ENCODE measurements at places on chromosomes 7 and 10. TPM values are rescaled to one million over a fixed set of nuclear protein-coding genes. Genes with fewer than 3 reads are reported as not detected.

Gene NPTX2
- 0.06 TPM for total RNA-seq

Gene PIK3CG
- total RNA-seq: not detected

Gene GNGT1
- total RNA-seq: not detected

Gene NEUROG3
- not detected for total RNA-seq

Gene FAM25C
- total RNA-seq: not detected

Data from A549 treated with CORT108297 at 1 μM for 4 hours (cell line).